HepG2 (cell line): ENCODE measurements at places on chromosomes 6 and 20.

- peak; percentile 39 for DNase-seq
Measured at GRCh38 chr6:168370310-168370991, 50.9 kb upstream of the DACT2 start.

DNA sequence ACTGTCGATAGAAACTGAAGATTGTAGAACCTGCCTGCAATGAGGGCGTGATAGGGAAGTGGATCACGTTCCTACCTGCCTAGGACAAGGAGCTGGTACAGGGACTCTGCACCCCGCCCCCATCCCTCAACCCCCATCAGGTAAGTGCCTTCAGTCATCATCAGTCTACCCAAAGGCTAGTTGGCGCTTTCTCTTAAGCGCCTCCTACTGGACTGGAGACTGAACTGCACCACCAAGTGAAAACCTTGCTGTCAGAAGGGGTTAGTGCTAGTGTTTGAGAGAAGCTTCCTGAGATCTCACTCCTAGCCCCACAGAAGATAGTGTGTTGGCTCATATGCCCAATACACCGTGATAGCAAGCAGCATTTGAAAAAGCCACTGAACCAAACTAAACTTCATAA, 706.5 kb upstream of the MAN1A1 start:
- DNase-seq: no peak

- no peak for DNase-seq
Measured at GRCh38 chr6:35626401-35626800, 62.3 kb downstream of the FKBP5 start.

GRCh38 chr6:105001906-105002305, 45.0 kb downstream of the LIN28B start:
- DNase-seq: no peak

GRCh38 chr20:1661542-1662299, 4.1 kb upstream of the SIRPG start:
- DNase-seq: no peak

- no peak for DNase-seq
Measured at GRCh38 chr6:161679980-161680538, 406.2 kb upstream of the AGPAT4 start.

DNA sequence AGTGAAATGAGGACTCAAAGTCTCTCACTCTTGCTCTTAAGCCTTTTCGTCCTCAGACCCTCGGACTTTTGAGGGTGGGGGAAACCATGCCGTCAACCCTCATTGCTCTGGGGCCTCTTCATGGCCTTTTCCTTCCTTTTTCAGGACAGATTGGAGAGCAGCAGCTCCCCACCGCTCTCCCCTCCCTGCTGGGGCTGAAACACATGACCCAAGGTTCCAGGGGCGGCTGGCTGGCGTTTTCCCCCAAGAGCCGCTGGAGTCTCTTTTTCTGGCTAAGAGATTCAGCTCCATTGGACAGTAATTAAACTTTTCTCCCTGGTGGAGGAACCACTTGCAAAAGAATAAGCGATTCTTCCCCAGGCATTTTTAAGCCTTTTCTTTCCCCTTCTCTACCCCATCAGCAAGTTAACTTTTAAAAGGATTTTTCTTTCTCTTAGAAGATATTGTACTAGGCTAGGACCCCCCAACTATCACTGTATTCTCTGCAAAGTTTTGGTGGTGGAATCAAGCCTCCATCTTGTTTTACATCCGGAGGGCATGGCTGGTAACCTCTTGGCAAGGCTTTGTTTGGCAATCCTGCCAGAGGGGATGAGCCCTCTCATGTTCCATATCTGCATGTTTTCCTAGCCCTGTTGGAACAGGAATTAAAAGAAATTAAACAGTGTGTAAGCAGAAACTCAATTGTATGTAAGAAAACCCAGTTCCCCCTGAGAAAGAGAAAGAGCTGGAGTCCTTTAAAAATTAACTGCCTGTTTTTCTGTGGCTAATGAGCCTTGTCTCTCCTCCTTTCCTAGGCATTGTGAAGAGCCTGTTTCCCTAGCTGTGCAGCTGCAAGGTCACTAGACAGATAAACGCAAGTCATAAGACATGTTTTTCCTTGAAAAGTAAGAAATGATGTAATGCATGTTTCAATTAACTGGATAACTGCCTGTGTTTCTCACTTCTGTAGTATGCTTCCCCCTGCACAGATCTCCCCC, 100.8 kb upstream of the GPR6 start:
- DNase-seq: no peak

- no peak for DNase-seq
Measured at GRCh38 chr6:8335896-8336295, 99.4 kb downstream of the SLC35B3 start.

DNA sequence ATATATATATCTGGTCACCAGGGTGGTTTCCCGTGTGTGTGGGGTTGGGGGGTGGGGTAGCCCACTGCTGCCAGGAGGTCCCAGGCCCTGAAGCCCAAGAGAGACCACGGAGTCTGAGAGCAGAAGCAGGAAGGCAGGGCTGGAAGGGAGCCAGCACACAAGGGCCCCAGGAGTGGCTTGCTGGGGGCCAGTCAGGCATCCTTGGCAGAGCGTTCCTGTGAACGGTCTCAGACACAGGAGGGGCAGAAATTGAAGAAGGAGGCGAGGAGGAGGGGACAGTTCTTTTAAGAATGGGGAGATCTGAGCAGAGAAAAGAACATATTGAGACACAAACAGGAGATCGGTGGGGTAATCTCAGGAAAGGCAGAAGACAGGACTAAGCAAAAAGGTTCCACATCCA, 1.9 kb upstream of the EBF4 start:
- DNase-seq: no peak
